ENCODE measurements at places on chromosomes 4 and X. TPM values are rescaled to one million over a fixed set of nuclear protein-coding genes. Genes with fewer than 3 reads are reported as not detected.

Gene REPS2
- total RNA-seq, result 70.7 TPM

Gene UGT2B15
- not detected for total RNA-seq

Gene MRFAP1
- total RNA-seq, result 369 TPM

Gene NAA15
- total RNA-seq, result 32.9 TPM

Gene FAM149A
- total RNA-seq, result 28.6 TPM

Gene SHISA3
- total RNA-seq, result 0.62 TPM

Gene G6PD
- total RNA-seq, result 46.0 TPM

Gene FAM9B
- total RNA-seq, result not detected

Gene CT45A5
- total RNA-seq, result not detected

Gene TBX22
- total RNA-seq, result not detected

Gene SYN1
- total RNA-seq, result 386 TPM

Gene USP17L11
- not detected for total RNA-seq

Gene FREM3
- 2.8 TPM for total RNA-seq

Gene CCNA2
- 2.1 TPM for total RNA-seq

Gene NHSL2
- 8.0 TPM for total RNA-seq

Gene TCEAL6
- 27.3 TPM for total RNA-seq

Gene CXCL1
- total RNA-seq, result 0.36 TPM

Gene MAGEA4
- not detected for total RNA-seq

Gene TGIF2LX
- not detected for total RNA-seq

Gene PNMA6E
- not detected for total RNA-seq

Gene C4orf54
- 0.53 TPM for total RNA-seq

Gene NDNF
- 1.3 TPM for total RNA-seq
